Non-pigmented ciliary epithelial cell (primary cell): ENCODE measurements at places on chromosomes 2 and 18.

DNA sequence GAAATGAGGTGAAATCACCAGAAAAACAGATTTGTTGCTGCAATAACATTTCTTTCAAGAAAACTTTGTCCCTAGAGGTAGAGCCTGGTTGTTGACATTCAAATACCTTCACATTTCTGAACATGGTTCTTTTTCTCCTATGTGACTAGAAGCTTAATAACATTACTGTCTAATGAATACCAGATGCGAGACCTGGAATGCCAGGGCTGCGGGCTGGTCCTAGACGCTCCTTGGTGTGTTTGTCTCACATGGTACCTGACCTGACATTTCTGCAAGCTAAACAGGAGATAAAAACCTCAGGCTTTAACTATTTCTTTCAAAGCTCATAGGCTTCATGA lies 38.5 kb downstream of the ACKR3 start:
- no peak for DNase-seq

DNA sequence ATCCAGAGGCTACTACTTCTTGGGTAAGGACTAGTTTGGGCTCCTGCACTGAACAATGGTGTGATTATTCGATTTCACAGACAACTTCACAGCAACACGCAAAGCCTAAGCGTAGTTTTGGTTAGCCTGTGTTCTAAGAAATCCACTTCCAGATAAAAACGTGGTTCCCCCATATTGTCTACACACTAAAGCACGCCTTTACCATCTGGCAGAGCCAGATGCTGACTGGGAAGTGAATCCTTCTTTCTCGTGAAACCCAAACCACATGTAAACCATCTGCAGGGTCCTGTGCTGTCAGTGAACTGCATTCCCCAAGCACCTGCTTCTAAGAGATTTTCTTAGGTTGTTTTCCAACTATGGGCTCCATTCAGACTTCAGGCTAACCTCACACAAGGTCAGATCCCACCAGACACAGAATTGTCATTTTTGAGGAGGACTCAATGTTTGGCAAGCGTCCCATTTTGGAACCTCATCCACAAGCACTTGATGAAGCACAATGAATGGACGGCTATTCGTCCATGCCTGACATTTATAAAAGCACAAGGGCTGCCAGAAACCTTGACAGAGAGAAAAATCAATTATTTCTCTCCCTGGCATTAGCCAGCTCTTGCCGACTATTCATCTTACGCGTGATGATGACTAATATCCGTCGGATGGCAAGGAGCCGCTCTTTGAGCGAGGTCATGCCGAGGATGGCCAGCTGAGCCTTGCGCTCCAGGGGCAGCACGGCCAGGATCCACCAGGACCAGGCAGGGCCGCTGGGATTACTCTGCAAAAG lies 38.4 kb downstream of the LONRF2 start:
- DNase-seq = no peak

DNA sequence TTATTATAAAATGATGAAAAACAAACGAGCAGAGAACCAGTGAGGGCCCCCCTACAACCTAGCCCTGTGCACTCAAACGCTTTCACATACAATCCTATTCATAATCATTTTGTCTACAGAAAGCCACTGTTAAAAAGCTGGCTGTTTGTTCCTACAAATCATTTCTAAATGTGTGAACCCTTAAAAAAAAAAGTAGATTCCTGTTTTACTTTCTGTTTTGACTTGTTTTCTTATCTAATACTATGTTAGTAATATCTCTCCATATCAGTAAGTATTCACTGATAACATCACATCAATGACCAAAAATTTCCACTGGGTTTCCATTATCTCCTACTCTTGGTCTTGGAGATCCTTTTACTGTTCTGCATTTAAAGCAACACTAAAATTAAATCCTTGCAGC lies 128.8 kb upstream of the TTC39C start:
- DNase-seq = no peak

- DNase-seq = peak; percentile 28
These were observed 219.6 kb downstream of the TSN start for GRCh38 chr2:121974897-121975661.

DNA sequence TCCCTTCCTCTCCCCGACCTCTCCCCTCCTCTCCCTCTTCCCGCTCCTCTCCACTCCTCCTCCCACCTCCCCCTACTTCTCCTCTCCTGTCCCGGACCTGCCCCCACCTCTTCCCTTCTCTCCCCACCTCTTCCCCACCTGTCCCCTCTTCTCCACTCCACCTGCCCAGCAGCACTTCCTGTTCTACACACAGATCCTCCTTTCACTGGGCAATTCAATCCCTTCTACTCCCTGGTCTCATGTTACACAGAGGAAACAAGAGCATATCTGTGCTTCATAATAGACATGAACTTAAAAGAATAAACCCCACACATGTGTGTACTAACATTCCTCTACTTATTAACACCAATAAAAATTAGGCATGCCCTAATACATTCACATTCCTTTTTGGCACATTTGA lies 34.8 kb downstream of the TIMM21 start:
- no peak for DNase-seq

- no peak for DNase-seq
These were observed 134.1 kb upstream of the LRRTM1 start for GRCh38 chr2:80438686-80439085.

GRCh38 chr18:39753178-39753577 lies 2187.6 kb upstream of the CELF4 start:
- DNase-seq = no peak

GRCh38 chr2:241007880-241008710 lies 9.7 kb downstream of the SNED1 start:
- no peak for DNase-seq

GRCh38 chr2:65834771-65835475 lies 402.5 kb upstream of the SPRED2 start:
- DNase-seq = no peak

GRCh38 chr2:241334813-241335212 lies 19.1 kb downstream of the SEPTIN2 start:
- no peak for DNase-seq

DNA sequence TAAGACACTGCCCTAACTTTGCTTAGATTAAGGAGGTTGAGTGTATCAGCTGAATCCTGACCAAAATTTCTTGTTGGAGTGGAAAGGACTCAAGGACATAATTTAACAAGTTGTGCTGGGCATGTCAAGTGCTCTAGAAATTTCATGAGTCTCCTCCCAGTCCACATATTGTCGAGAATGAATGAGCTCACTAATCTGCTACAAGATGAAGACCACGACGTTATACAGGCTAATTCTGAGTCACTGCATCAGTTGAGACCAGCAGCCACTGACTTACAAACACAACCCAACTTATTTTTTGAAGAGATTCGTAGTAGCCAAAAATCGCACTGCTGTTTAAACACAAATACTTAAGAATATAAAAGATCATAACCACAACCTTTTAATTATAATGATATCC lies 28.7 kb upstream of the SLC8A1 start:
- DNase-seq = no peak

DNA sequence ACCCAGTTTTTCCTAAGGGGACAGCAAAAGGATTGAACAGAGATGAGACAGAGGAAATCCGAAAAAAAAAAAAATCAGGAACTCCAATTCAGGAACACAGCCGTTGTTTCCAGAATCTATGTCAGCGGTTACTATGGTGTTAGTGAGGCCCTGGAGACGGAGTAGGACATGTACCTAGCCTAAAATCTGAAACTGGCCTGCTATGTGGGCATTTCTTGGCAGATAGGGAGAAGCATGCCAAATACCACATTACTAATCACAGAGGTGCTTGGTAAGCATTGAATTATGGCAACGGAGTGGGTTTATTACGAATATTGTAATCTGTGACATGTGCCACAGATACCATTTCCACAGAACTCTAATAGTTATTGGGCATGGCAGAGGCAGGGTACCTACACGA lies 530.6 kb downstream of the CCDC85A start:
- DNase-seq = no peak

GRCh38 chr2:43763091-43763490 lies 10.7 kb upstream of the DYNC2LI1 start:
- no peak for DNase-seq

DNA sequence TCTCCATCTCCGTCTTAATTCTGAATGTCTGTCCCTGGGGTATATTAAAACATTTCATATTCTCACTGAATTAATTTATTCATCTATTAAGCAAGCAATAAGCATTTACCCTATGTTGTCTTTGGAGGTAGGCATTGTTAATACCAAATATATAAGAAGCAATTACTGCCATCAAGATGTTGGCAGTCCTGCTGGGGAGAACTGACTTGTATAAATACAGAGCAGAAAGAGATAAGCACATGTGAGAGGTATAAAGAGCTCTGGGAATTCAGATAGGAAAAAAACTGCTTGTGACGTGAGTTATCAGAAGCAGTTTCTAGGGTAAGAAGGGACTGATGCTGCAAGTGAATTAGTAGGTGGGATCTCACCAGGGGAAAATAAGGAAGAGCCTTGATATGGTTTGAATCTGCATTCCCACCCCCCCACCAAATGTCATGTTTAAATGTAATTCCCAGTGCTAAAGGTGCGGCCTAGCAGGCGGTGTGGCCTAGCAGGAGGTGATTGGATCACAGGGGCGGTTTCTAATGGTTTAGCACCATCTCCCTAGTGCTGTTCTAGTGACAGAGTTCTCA lies 286.8 kb downstream of the RAD51AP2 start:
- no peak for DNase-seq

DNA sequence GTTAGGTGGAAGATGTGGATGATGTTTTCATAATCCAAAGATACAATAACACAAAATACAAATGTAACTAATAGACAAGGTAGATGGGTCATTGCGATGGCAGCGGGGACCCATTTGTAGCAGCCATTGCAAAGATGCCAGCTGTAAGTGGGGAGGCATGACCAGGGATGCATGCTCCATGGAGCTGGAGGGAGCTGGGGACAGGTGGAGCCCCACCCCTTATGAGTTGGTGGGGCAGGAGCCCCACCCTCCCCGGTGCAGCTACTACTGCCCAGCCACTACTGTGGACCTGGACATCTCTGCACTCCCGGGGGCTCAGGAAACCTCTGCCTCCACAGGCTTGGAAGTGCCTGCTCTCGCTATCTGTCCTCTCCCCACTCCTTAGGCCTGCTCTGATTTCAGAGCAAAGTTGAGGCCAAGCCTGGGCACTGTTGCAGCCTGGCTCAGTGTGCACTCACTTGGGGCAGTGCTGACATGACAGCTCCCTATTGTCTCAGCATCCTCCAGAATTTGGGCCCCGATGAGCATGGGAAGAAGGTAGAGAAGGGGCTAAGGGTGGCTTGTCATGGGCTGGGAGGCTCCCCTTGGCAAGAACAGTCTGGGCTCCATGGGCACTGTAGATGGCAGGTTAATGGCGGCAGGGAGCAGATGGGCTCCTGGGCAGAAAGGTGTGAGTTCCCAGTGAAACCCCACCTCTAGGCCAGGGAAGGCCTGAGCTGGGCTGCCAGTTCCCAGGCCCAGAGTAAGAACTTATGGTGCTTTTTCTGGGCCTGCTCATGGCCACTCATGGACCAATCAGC lies 81.1 kb downstream of the ZNF804A start:
- no peak for DNase-seq

DNA sequence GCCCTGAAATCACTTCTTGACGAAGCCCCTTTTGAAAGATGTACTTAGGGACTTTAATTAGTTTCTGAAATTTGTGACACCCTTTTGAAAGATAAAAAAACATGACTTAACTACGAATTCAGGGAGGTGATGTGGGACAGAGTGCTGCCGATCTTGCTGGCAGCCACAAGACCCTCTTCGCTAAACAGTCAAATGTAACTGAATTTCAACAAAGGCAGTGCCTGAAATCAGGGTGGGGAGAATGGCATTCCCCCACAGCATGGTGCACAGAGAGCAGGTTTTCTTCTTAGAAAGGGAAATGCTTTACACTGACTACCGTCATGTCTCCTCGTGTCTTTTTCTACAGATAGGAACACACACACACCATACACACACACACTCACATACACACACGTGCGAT lies 640.2 kb upstream of the POU3F3 start:
- DNase-seq = no peak

- no peak for DNase-seq
These were observed 1230.6 kb upstream of the CHAC2 start for GRCh38 chr2:52536929-52537460.

DNA sequence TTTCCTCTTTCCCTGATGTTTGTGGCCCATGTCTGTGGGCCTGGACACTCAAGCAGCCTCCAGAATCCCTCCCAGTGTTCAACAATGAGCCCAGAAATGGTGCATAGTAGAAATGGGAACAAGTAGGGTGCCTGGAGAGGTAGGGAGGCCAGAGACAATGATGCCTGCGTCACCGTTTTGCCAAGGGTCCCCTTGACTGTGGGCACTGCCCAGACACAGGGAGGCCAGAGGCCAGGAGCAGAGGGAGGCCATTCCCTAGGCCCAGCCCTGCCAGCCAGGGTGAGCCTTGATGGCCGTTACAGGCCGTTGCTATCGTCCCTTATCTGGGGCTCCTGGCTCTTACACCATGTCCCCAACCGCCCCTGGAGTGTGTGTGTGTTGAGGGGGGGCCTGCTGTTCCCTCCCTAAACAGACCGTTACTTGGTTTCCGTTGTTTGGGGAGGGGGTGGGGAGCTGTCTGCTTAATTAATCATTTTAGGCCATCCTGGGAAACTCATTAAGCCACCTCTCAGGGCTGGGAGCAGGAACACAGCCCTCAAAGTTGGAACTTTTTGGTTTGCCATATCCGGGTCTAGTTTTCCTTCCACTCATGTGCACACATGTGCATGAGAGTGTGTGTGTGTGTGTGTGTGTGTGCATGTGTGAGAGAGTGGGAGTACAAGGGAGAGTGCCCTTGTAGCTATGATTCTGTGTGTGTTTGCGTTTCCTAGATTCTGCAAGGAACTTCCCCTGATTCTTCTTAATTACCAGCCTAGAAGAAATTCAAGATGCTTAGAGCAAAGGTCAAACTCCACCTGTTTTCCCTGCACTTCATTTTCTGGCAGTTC lies 135.2 kb upstream of the HAAO start:
- DNase-seq = no peak

DNA sequence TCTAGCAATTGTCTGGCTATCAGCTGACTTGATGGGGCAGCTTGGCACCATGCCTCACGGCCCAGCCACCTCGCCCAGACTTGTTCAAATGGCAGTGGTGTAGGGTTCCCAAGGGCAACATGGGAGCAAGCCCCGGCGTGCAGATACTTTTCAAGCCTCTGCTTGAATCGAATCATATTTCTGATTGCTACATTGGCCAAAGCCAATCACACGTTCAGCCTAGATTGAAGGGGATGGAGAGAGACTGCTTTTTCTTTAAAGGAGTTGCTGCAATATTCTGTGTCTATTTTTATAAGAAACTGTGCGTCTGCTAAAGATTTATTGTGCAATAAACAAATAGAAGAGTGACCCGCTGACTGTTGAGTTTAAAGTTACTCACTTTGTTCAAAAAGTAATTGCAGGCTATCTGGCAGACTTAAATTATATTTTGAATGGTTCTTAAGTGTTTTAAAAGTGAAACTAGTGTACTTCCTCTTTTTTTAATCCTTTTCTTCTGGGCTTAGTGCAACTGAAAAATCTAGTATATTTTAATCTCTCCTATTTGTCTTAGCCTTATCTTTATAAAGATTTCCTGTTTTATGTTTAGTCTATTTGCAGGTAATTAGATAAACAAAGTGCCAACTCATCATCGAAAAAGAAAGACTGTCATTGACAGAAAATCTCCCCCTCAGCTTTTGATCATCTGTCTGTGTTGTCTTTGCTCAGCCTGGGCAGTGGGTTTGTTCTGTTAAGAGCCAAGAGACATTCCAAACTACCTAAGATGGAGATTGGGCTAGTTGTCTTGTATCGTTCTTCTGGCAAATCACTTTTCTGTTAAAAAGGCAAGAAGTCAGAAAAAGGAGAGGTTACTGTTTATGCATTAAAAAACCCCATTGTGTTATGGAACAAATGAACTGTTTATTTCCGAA lies 156.1 kb downstream of the TPGS2 start:
- DNase-seq = no peak

GRCh38 chr18:59712311-59712710 lies 15.1 kb upstream of the CCBE1 start:
- no peak for DNase-seq

GRCh38 chr2:172307800-172308199 lies 119.6 kb upstream of the ITGA6 start:
- DNase-seq = no peak
